ENCODE measurements at places on chromosomes 11 and 22.

DNA sequence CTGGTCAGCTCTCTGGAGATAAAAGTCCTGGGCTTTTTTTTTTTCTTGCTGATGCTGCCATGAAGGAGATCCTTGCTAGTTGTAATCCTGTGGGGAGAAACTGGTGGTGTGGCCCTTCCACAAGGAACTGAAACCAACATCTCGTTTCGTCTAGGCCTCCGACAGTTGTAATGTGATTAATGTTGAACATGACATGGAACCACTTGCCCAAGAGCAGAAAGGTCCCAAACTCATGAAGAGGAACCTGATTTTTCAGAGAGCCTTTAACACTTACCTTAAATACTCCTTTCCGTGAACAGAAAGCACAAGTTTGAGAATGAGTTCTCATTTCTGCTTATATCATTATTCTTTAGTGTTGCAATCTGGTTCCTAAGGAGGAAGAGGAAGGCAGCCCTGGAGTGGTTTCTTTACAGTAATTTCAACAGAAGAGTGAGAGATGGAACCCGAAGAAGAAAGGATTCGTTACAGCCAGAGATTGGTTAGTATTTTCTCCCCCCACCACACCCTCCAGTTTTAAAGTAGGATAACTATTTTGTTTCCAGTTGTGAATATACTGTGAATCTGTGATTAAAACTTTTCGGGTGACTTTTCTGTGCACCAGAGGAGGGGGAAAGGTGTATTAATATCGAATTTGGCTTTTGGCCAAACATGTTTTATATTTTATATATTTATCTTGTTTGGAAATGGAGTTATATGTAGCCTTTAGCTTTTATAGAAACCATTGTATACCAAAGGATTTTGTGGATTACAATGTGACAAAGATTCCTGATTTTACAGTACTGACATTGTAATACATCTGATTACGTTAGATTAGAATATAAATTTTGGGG, 2.0 kb downstream of the KDM2A start:
- no peak for DNase-seq

GRCh38 chr11:115257270-115257669, 246.9 kb downstream of the CADM1 start:
- no peak for DNase-seq

DNA sequence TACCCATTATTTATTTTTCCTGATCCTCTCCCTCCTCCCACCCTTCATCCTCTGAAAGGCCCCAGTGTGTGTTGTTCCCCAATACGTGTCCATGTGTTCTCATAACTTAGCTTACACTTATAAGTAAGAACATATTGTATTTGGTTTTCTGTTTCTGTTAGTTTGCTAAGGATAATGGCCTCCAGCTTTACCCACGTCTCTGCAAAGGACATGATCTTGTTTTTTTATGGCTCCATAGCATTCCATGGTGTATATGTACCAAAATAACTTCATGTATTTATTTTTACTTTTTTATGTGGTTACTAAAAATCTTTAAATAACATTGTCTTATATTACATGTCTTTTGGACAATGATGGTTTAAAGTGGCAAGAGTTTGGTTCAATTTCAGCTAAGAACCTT, 15.2 kb downstream of the PDGFD start:
- DNase-seq: no peak

GRCh38 chr11:6876914-6877313, 489 bp downstream of the OR10A4 start:
- DNase-seq: no peak

GRCh38 chr11:98307827-98308491, 712.8 kb upstream of the CNTN5 start:
- no peak for DNase-seq

GRCh38 chr11:4071914-4072313, 22.7 kb upstream of the RRM1 start:
- DNase-seq: no peak

- no peak for DNase-seq
Observed at GRCh38 chr11:65254724-65255123, 7.0 kb upstream of the POLA2 start.

- DNase-seq: peak; percentile 38
Observed at GRCh38 chr11:12087075-12088004, 23.1 kb upstream of the MICAL2 start.

DNA sequence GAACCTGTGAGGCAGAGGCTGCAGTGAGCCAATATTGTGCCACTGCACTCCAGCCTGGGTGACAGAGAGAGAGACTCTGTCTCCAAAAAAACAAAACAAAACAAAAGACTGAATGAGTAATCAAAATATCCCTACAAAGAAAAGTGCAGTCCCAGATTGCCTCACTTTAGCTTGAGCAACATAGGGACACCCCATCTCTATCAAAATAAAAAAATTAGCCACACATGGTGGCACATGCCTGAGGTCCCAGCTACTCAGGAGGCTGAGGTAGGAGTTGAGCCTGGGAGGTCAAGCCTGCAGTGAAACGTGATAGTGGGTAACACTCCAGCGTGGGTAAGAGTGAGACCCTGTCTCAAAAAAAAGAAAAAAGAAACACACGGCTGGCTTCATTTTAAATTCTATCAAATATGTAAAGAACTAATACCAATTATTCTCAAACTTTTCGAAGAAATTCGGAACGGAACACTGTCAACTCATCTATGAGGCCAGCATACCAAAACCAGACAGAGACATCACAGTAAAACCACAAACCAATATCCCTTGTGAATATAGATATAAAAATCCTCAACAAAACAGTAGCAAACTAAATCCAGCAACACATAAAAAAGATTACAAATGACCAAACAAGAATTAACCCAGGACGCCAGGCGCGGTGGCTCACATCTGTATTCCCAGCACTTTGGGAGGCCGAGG, 12.9 kb downstream of the CHEK2 start:
- no peak for DNase-seq

- DNase-seq: no peak
Observed at GRCh38 chr11:131999084-131999483, 628.7 kb downstream of the NTM start.

GRCh38 chr22:41271787-41272186, 14.2 kb downstream of the RANGAP1 start:
- no peak for DNase-seq

DNA sequence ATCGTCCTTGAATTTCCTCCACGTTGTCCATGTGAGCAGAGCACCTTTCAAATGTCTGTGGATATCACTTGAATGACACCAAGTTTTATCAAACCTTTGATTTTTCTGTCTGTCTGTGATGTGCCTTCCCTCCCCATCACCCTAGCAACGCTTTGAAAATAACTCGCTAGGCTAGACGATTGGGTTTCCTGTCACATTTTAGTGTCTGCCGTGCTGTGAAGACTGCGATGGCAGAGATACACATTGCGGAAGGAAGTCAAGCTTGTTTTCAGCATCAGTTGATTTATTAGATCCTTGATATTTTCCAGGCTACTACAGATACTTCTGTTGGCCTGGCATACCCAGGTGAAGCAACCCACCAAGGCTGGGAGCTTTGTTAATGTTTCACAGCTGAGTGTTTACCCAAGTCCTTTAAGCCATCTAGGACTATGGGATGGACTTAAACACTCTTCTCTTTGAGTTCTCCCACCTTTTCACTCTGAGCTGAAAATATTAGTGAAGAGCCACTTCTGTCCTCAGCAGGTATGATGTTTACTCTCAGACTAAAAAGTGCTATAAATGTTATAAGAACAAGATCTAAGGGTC, 93.6 kb upstream of the CD44 start:
- no peak for DNase-seq

GRCh38 chr11:2928605-2929530, at the start of gene PHLDA2:
PHLDA2 (minus strand) TSS chr11:2929420; CDS start chr11:2929364, 56 bp downstream.
- DNase-seq: peak; percentile 41

- no peak for DNase-seq
Observed at GRCh38 chr22:49112176-49112575, 715.5 kb downstream of the BRD1 start.

DNA sequence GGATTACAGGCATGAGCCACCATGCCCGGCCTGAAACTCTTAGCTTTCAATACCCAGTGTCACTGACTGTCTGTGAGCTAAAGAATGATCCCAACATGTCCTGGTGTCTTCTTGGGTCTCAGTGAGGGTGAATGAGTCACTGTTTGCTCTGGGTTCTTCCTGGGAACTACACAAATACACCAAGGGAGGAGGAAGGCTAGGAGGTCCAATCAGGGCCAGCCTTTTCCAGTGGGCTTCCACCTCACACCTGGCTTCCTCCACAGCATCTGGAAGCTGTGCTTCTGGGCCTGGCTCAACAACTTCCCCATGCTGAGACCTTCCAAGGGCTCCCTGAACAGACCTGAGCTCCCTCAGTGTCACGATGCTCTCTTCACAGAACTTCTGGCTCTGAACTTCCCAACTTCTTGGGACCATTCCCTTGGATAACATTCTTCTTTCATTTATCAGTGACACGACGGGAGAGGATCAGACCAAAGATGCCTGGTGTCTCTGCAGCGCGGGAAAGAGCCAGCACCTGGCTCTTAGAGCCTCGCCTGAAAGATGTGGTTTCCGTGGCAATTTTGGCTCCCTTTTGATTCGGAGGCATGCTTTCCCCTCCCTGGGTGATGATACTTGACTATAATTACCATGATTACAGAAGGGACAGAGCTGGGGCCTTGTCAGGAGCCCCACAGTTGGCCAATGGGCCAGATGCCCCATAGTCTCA, 22.3 kb upstream of the CHRM4 start:
- no peak for DNase-seq

DNA sequence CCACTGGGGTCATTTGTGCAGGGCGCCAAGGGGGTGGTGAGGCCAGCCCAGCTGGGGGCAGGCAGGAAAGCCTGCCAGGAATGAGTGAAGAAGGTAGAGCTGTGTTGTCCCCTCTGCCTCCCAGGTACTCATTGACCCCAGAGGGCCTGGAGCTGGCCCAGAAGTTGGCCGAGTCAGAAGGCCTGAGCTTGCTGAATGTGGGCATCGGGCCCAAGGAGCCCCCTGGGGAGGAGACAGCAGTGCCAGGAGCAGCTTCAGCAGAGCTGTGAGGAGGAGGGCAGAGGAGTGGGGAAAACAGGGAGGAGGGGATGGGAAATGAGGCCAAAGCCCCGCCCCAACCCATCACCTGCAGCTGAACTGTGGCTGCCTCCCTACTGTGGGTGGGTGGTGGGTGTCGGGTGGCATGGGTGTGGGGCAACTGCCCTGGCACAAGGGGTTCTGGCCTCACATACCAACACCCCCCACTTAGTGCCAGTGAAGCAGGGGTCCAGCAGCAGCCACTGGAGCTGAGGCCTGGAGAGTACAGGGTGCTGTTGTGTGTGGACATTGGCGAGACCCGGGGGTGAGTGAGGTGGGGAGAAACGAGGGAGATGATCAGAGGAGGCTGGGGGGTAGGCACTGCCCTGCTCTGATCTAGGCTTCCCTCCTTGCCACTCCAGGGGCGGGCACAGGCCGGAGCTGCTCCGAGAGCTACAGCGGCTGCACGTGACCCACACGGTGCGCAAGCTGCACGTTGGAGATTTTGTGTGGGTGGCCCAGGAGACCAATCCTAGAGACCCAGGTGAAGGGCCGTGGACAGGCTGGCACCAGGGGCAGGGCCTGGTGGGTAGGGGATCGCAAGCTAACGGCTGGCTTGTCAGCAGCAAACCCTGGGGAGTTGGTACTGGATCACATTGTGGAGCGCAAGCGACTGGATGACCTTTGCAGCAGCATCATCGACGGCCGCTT, 3.0 kb downstream of the MUS81 start:
- no peak for DNase-seq

DNA sequence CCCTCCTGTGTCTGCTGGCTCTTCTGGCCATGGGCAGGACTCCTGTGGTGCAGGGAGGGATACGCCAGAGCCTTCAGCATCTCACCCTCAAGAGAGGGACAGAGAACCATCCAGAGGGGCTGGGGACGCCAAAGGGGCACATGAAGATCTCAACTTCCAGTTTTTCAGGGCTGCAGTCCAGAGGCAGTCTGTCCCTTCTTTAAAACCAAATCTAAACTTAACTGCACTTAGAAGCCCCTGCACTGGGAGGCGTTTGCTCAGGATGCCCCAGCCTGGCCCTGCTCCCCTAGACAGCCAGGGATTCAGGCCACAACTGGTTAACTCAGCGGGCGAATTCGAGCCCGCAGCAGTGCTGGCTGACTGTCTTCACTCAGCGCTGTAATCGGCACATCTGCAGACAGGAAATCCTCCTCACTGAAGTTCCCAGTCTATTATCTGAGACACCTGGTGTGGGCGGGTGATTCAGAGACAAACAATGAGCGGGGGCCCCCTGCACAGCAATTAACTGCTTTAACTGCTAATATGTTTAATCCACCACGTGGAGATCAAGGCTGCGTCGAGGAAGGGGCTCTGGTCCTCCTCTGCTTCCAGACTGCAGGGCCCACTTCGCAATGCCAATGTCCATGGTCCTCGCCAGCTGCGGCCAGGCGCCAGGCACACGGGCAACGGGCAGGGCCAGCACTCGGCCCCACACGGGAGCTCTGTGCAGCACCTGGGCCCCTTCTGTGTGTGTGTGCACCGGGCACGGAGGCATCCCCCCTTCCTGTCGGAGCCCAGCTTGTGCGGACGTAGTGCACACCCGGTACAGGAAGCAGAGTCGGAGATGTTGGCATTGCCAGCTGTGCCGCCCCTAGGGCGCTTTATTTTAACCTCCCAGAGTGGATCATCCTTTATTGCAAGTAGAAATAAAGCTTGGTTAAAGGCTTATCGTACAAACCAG, 36.9 kb upstream of the GNB1L start:
- no peak for DNase-seq

- no peak for DNase-seq
Observed at GRCh38 chr11:72965672-72966071, 151.5 kb downstream of the ATG16L2 start.

DNA sequence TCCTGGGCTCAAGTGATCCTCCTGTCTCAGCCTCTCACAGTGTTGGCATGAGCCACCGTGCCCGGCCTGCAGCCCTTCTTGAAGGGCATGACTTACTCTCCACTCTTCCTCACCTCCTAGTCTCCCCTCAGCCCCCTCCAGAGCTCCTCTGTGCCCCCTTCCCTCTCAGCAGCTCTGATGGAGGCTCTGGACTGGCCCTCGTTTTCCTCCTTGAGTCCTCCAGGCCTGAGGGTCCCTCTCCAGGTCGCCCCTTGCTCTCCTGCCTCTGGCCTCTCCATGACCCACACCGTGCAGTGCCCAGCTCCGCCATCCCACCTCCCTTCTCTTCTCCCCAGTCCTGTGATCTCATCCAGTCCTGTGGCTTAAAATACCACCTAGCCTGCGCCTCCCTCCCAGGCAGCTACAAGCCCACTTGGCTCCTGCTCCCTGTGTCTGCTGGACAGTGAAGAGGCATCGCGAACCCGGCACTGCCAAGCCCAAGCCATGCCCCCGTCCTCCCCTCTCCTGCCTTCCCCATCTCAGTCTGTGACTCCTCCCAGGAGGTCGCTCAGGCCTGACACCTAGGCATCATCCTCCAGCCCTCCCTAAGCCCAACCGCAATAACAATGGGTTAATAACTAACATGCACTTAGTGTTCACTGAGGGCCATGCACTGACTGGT, 11.9 kb downstream of the KCNJ4 start:
- no peak for DNase-seq

Measured in HCT116 (cell line).